ENCODE measurements at places on chromosomes 6 and 20.

DNA sequence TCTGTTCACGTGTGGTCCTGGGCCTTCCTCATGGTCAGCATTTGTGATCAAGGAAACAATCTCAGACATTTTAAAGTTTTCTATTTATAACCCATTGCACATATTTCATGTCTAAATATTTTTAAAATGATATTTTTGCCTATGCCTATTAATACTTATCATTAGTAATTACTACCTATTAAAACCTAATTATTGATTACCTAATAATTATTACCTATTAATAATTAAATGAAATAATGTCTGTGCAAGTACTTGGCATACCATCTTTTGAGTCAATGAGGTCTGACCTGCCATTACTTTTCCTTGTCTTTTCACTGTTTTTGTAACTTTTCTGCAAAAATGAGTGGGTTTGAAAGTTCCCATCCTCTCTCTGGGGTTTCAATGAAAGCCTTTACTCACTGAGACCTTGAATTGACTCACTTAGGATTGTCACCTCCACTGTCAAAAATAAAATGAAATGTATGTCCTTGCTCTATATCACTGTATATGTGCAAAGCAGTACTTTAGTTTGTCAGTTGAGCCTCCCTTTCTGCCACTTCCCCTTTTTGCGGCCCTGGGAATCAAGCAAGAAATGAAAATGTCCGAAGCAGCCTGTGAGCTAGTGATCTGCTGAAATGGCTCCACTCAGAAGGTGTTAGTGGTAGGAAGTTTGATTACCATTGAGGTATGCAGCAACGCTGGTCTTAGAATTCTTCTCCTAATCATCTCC lies 87.8 kb downstream of the L3MBTL3 start:
- no peak for DNase-seq

GRCh38 chr20:53625311-53626129 lies 31.9 kb upstream of the ZNF217 start:
- DNase-seq, result no peak

DNA sequence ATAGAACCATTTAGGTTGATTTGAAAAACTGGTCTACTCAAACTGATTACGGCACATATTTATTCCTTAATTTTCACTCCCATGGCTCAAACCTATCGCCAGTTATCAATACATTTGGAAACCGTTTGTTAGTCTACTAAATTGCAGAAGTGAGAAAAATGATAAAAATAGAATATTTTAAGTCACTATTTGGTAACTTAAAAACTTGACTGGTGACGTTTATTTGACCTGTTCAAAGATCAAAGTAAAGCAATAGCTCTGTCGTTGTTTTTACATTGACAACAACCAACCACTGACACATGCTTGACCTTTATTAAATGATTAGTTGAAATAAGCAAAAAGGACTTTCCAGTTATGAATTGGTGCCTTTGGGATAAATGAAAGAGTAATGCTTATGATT lies 402.9 kb upstream of the MAP3K7 start:
- no peak for DNase-seq

DNA sequence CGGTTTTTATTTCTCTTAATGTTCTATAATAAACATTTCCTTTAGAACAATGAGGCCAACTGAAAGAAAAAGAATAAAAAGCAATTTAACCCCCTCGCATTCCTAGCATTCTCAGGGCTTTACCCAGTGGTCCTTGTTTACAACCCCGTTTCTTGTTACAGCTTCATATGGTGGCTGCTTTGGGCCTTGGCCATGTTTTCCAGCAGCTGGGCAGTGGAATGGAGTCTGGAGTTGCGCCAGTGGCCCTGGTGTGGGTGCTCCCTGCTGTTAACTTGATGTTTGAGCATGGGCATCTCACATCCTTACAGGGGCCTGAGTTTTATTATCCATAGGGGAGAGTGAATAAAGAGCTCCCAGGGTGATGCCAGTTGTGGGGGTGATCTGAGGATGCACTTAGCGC lies 18.8 kb downstream of the EFCAB8 start:
- DNase-seq, result no peak

DNA sequence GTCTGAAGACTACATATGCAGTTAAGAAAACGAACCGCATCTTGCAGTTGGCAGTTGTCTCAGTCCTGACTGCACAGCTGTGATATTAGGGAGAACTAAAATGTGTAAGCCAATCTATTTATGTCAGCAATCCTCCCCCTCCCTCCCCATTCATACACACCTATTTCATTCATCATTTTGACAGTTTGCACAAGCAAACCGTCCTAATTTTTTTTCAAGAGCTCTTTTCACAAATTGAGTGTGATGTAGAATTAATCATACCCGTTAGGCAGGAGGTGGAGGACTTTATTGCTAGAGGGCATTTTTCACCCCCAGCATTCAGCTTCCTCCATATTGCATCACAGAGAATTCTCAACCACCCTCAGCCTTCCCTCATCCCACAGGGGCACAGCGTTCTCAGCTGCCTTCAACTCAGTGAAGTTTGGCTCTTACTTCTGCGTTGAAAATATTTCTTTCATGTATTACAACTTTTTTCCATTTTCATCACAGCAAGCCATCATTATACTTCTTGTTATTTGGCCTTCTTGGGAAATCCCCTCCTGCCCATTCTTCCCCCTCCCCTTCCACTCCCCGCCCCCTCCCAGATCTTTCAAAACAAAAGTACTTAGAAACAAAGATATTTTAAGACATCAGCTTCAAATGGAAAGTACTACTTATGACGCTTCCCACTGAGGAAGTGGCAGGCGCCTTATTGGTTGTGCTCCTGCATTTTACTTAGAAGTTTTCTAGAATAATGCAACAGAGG lies 37.5 kb downstream of the NOX3 start:
- peak; percentile 44 for DNase-seq

- DNase-seq, result no peak
Observed at GRCh38 chr6:34743625-34744293, 13.5 kb upstream of the SNRPC start.

DNA sequence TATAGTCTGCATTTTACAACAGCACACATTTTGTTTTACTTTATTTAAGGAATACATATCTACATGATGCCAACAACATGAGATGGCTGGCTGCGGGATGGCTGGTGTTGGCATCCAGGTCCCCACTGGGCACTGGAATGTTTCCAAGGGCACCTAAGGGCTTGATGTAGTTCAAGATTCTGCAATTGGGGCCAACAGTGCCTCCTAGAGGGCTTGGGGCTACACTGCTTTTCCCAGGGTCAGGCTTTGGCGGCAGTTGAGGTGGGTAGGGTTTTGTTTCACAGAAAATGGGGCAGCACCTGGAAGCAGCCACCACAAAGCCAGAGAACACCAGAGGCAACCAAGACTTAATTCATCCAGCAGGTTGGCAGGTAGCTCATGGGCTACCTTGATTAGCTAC lies 202.2 kb upstream of the PRND start:
- DNase-seq, result no peak

DNA sequence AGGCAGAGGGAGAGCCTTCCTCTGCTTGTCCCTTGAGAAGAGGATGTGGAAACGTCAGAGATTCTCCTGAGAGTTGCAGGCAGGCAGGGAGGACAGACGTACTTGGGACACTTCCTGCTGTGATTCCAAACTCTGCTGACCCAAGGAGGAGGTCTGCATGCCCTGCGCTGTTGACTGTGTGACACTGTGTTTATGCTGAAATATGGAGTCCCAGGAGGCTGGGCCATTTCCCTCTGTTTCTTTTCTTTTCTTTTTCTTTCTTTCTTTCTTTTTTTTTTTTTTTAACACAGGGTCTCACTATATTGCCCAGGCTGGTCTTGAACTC lies 63.5 kb upstream of the BHLHE23 start:
- no peak for DNase-seq

DNA sequence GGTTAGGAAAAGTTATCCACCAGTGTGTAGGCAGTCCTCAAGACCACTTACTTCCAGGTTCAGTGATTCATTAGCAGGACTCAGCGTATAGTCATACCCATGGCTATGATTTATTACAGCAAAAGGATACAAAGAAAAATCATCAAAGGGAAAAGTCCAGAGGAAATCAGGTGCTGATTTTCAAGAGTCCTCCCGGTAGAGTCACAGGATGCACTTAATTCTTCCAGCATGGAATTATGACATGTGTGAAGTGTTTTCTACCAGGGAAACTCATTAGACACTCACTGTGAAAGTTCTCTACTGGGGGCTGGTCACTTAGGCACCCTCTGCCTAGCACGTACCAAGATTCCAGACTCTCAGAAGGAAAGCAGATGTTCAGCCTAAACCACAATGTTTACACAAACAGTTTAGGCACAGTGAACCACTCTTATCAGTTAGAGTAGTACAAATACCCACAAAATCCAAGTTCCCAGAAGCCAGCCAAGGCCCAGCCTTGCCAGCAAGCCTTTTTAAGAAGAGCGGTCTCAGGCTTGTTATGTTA lies 10.2 kb downstream of the WFDC3 start:
- no peak for DNase-seq

DNA sequence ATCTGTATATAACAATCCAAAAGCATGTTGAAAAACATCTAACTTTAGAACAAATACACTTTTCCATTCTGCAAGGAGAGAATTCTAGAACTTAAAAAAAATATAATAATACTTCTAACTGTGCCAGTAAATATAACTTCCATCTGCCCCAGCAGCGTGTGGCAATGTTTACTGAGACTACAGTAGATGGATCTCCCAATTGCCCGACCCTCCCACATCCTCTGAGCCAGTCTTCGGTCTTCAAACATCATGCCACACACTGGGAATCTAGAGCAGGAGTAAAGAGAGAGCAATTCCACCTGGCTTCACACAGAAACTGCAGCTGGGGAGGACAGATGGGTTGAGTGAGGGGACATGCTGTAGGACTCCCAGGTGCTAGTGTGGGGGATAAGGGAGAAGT lies 121.3 kb upstream of the NHSL1 start:
- no peak for DNase-seq

GRCh38 chr6:142872376-142872775 lies 72.6 kb downstream of the HIVEP2 start:
- no peak for DNase-seq

DNA sequence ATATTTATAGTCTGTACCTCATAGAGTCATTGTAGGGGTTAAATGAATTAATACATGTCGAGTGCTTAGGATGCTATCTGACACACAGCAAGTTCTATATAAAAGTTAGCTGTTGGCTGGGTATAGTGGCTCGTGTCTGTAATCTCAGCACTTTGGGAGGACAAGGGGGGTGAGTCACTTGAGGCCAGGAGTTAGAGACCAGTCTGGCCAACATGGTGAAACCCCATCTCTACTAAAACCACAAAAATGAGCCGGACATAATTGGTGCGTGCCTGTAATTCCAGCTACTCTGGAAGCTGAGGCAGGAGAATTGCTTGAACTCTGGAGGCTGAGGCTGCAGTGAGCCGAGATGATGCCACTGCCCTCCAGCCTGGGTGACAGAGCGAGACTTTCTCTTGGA lies 222.9 kb downstream of the UBE3D start:
- DNase-seq, result no peak

All from CD4-positive, alpha-beta T cell (primary cell).